ENCODE measurements at places on chromosomes 7 and 10.
A peak's percentile ranks its signal among the peaks of the same experiment; 100 is the strongest.

GRCh38 chr7:128053023-128053422, 21.8 kb upstream of the LRRC4 start:
- DNase-seq, result no peak

- DNase-seq, result no peak
Observed at GRCh38 chr10:47294501-47294900, 5.5 kb upstream of the GDF10 start.

DNA sequence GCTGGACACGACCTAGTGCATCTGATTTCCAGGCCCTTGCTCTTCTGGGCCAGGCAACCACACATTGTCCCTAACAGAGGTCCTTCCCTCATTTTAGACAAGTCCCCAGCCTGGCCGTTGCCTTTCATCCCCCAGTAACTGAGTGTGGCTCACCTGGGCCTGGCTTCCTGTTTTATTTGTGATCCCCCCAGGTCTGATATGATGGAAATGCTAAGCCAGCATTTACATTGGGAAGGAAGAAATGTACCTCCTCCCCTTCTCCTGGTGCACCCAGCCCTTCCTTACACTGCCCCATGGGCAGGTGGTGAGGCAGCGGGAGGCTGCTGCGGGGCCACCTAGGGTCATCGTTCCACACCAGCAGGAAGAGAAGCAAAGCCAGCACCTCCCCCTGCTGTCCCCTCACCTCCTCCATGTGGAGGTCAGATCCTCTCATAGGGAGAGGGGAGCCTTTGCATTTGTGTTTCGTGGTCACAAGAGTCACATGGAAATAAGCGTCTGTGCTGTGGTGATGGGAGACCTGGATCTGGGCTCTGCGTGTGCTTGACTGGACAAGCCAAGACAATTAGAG, 108.8 kb downstream of the GLRX3 start:
- no peak for DNase-seq

- DNase-seq, result no peak
Observed at GRCh38 chr7:22821702-22822485, 755 bp downstream of the TOMM7 start.

DNA sequence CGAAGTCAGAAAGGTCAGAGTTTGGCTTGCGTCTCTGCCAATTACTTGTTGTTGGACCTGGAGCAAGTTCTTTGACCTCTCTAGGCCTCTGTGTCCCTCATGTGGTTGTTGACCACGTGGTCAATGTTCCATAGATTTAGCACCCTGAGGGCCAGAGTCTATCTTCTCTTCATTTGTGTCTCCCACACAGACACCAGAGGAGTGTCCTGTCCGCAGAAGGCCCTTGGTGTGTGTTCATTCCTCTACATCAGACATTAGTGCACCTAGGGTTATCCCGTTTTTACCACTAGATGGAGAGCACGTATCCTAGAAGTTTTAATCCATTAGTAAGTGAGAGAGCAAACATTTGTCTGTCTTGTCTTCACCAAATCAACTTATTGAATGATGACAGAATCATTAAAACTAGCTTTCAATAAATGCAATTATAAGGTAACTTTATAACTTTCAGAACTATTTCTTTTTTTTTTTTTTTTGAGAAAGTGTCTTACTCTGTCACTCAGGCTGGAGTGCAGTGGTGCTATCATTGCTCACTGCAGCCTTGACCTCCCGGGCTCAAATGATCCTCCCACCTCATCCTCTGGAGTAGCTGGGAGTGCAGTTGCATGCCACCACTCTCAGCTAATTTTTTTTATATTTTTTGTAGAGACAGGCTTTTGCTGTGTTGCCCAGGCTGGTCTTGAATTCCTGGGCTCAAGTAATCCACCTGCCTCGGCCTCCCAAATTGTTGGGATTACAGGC, 122.5 kb upstream of the ANKRD1 start:
- DNase-seq, result no peak

- DNase-seq, result no peak
Observed at GRCh38 chr10:49056356-49056755, 59.0 kb downstream of the VSTM4 start.

DNA sequence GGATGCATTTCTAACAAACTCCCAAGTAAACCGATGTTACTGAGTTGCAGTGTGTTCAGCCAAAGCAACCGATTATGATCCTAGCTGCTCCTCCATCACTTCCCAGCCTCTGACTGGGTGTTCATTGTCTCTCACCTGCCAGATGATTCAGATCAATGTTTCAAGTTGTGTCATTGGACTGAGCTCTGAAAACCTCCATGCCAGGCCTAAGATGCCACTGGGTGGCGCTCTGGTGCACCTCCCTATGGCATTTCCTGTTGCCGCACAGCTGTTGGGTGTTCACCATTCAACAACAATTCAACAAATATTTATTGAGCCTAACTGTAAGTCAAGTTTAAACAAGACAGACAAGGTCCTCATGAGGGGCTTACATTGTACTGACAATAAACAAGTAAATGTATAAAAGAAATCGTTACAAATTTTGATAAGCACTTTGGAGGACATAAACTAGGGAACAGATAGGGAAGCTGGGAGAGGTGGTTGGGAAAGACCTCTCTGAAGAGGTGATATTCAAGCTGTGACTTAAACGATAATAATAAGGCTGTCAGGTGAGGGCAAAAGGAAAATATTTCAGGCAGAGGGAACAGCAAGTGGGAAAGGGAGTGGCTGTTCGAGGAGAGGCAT, 22.8 kb downstream of the RGR start:
- DNase-seq, result peak; percentile 57

DNA sequence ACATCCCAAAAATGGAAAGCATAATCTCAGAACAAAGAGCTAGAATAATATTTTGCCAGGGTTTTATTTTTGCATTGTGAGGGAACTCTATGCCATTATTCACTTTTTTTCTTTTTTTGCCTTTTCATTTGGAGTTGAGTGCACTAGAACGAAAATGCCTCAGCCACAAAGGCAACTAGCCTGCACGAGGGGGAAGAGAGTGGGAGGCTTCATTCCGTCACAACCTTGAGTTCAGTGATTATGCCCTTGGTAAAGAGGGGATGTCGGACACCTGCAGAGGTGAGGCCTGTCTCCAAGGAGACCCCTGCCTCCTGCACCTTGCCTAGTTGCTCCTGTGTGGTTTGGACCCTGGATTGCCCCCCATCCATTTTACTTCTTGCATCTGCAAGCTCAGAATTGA, 232.7 kb downstream of the TEX36 start:
- no peak for DNase-seq

- DNase-seq, result no peak
Observed at GRCh38 chr7:134083766-134084487, 43.2 kb upstream of the LRGUK start.

DNA sequence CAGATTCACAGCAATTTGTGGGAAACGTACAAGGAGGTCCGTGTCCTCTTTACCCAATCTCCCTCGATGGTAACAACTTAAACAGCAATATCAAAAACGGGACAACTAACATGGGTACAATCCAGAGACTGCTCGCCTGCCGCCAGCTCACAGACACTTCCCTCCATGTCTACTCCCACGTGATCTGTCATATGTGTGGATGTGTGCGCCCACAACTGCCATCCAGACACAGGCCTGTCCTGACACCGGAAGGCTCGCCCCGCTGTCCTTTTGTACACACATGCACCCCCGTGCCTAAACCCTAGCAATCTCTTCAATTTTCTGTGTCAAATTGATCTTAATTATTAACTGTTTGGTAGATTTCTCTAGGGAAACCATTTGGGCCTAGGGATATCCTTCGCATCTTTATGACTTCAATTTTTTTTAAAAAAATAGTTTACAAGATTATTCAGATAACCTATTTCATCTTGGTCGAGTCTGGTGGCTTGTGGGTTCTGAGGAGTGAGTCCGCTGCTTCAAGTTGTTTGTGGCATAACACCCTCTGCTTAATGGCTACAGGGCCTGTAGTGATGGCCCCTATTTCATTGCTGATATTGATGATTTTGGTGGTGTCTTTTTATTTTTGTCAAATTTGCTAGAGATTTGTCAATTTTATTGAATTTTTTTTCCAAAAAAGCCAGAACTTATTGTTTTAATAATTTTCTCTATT, 260.6 kb downstream of the MAD1L1 start:
- no peak for DNase-seq
